ENCODE measurements at places on chromosomes 6 and 20.
A peak's percentile ranks its signal among the peaks of the same experiment; 100 is the strongest.

GRCh38 chr6:161200610-161201370, 73.1 kb downstream of the AGPAT4 start:
- no peak for DNase-seq

- DNase-seq = no peak
Observed at GRCh38 chr20:32395066-32395465, 36.9 kb downstream of the ASXL1 start.

- DNase-seq = no peak
Observed at GRCh38 chr6:162108041-162108440, 619.5 kb downstream of the PRKN start.

GRCh38 chr6:130337534-130337933, 28.3 kb upstream of the TMEM200A start:
- DNase-seq = no peak

GRCh38 chr6:105051941-105052471, 95.1 kb downstream of the LIN28B start:
- DNase-seq = no peak

GRCh38 chr6:132506869-132507808, 5.8 kb downstream of the STX7 start:
- no peak for DNase-seq

- DNase-seq = peak; percentile 16
Observed at GRCh38 chr6:42294759-42295158, 77.1 kb upstream of the MRPS10 start.

- DNase-seq = no peak
Observed at GRCh38 chr6:2510316-2510715, 240.4 kb downstream of the MYLK4 start.

DNA sequence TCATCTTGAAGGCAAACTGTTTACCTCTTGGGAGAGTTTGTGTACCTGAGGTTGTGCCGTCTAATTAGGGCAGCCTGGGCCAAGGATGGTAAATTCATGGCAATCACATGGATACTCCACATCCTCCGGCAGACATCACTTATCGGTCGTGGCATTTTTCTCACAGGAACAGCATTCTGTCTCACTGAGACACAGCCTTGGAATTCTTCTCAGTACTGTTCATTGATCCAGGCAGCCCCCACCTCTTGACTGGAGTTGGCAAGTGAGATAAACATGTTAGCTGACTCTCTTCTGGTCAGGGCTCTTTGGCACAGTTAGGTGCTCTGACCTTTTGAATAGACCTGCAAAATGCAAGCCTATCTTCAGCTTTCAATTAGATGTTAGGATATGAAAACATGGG, 511.4 kb upstream of the FLRT3 start:
- no peak for DNase-seq

DNA sequence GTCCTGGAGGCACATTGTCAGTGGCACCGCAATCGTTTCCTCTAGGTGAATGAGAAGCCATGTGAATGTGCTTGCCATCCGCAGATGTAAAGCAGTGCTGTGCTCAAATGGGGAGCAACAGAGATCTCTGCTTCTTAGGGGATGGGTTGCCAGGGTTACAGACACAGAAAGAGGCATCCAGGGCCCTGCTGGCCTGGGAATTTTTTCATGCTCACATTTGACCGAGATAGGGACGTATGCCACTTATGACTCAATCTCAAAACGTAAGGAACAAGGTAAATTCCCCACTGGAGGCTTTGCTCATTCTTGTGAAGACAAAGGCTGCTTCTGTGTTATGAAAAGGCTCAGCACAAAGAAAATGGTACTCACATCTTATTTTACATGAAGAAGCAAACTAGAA, 11.0 kb downstream of the C6orf118 start:
- no peak for DNase-seq

GRCh38 chr6:75350808-75351207, 66.2 kb upstream of the TMEM30A start:
- DNase-seq = no peak

DNA sequence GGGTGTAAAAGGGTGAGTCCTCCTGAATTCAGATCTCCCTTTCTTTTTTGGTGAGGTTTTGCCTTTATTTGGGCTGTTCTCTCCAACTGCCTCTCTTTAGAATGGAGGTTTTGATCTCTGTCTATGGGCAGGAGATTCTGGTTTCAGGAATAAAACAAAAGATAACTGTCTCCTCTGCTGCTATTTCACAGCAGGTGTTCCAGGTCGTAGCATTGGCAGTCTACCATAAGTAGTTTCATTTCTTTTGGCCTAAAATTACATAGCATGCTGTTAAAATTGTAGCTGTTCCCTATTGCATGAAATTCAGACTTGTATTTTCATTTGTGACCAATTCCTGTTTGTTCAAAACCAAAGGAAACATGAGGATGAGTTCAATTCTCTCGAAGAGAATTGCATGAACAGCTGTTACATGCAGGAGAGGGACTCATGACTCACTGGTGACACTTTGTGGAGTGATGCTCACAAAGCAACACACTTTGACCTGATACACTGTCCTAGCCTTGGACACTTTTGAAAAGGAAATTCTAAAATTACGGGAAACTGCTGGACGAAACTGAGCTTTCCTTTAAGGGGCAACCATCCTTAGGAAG, 76.8 kb upstream of the SIRPG start:
- no peak for DNase-seq

GRCh38 chr6:112017760-112018537, 36.0 kb upstream of the CCN6 start:
- no peak for DNase-seq

DNA sequence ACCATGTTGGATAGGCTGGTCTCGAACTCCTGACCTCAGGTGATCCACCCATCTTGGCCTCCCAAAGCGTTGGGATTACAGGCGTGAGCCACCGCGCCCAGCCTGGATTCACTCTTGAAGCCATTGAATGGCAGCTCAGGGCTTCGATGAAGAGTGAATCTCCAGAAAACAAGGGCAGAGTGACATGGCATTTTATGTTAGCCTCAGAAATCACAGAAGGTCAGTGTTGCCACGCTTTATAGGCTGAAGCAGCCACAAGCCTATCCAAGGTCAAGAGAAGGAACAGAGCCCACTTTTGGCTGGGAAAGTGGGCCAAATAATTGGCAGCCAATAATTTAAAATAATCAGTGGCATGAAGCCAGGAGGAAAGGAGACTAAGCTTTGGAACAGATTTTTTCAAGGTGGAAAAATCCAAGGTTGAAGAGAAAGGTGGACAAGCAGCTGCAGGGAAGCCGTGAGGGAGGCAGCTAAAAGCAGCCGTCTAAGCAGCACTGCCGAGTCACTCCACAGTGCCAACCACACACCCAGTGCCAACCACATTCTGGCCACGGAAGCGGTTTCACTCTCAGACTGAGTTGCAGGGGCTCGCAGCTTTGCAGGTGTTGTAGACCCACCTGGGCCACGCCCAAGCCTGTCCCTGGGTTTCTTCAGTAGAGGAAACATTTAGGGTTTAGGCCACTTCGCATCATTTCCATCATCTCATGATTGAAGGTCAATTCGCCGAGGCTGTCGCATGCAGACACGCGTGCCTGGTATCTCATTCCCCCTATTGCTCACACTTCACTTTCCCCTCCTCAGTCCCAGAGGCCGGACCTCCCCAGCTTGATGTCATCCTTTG, 17.4 kb upstream of the AVP start:
- DNase-seq = no peak

GRCh38 chr20:49343246-49343645, 65.4 kb upstream of the ZNFX1 start:
- DNase-seq = no peak

DNA sequence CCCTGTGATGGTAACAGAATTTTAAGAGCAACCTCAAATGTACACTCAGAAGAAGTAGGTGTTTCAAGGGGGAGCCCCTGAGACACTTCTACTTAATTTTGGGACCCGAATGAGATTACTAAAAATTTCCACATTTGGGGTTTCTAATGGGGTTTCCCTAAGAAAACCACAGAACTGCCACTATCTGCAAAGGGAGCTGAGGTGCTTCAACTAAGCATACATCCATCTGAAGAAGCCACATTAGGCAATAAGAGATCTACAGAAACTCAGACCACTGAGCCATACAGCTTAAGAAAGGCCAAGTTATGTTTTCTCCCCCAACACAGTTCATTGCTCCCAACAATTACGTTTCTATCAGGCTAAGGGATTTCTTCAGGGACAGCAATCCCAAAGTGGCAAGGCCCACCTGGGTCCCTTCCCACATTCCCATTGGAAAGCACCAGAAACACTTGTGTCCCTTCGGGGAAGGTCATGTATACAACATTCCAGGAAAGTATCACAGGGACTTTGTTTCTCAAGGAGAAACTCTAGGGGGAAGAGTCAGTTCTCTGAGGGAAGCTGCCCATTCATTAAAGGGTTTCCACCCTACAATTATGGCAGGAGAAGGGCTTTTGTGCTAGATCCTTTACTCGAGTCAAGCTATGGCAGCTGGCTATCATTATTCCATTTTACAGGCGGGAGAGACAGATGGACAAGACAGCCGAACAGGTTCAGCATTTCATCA, 5.0 kb downstream of the BCL2L1 start:
- DNase-seq = no peak

Measured in amniotic stem cell (primary cell).